Epithelial cell of proximal tubule (primary cell): ENCODE measurements at places on chromosomes 4 and X.

- no peak for DNase-seq
Measured at GRCh38 chr4:5018096-5018495, 1.2 kb downstream of the CYTL1 start.

DNA sequence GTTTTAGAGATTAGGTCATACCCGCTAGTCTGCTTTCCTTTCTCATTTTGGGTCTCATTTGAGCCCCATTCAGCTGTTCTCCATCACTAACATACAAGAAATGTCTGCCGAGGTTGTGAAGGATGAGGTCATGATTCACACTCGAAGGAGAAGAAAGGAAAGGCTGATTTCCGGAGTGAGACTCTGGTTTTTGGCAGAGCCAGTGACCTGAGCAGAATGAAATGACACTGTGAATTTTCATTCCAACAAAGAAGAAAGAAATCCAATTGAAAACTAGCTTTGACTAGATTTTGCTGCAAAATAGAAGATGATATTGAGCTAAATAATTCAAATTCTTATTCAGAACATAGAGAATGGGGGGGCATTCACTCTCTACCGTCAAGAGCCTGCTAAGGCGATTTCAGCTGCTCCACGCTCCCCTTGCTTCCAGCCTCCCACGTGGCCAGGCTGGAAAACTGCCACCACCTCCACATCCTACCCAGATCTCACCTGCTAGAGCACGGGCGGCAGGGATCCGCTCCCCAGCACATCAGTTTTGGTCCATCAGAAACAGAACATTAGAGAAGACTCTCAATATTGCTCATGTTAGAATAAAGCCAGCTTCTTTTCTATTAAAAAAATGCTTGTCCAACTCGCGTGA lies 39.0 kb downstream of the F11 start:
- DNase-seq: no peak

- DNase-seq: no peak
Measured at GRCh38 chr4:138865765-138866164, 149.8 kb upstream of the NOCT start.

- DNase-seq: no peak
Measured at GRCh38 chrX:130120321-130120731, 10.0 kb upstream of the ELF4 start.

DNA sequence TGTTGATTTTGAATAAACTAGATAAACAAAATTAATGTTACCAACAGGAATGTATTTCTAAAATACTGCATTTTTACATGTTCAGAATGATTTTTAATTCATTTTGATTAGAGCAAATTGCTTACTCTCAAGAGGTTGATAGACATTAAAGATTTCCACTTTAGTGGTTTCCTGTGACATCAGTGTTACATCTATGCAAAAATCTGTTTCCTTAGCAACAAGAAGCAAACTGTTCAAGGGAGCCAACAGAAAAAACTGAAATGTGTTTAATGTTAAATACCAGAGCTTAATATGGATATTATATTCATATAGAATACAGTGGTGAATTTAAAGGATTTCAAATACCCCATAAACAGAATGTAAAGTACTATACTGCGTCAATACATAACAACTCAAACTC lies 277.8 kb downstream of the GABRG1 start:
- no peak for DNase-seq

- DNase-seq: peak; percentile 20
Measured at GRCh38 chr4:39406763-39407583, at the start of gene KLB. KLB (plus strand) TSS chr4:39406930; CDS start chr4:39406950, 20 bp downstream.

DNA sequence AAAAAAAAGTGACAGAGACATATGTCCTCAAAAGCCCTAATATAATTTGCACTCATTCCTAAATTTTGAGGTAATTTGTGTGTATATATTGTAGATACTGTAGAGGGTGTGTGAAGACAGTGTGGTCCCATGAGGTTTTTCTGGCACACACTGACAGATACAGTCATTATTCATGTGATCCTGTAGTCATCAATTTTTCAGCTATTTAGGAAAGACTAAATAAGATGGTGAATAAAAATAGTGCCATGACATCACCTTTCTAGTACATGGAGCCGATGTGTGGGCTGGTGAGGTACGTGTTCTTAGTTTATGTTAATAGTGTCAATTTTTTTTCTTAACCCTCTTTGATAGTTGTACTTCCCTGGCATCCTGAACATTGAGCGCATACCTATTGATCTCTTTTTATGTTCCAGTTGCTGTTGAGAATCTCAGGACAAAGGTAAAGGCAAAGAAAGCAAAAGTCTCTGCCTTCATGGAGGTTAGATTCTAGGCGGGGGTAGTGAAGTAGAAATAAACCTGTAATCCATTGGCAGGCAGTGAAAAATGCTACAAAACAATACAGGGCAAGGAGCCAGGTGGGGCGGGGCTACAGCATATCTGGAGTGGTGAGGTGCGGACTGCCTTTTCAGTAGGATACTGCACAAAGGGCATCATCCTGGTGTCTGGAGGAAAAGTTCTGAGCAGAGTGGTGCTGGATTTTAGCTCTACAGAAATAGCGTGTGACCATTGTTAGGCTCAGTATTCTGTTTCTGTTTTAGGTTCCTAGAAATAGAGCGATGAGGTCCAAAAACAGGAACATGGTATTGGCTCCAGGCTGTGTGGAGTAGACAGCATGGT lies 93.8 kb downstream of the ARHGAP10 start:
- DNase-seq: no peak

DNA sequence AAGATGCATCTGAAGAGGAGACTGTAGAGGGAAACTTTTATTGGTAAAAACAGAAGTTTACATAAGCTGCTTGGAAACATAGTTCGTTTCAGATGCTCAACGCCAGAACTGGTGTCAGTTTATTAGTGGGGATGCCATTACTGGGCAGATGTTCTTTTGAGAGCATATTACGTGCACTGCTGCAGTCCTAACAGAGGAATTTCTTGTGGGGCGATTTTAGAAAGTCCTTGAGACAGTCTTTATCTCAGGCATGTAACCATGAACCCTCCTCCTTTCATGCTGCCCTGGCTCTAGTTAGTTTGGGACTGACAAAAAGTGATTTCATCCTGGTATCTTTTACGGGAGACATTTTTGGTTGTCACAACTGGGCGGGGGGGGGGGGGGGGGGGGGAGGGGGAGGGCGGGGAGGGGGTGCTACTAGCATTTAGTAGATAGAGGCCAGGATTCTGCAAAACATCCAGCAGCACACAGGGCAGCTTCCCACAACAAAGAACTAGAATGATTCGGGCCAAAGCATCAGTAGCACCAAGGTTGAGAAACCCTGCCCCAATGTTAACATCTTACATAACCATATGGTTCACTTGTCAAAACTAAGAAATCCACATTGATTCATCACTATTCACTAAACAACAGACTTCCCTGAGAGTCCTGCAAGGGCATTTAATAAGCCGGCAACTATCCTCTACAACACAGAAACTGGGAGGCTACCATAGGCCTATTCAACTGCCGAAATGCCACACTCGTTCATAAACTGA lies 118.6 kb upstream of the FTHL17 start:
- no peak for DNase-seq

DNA sequence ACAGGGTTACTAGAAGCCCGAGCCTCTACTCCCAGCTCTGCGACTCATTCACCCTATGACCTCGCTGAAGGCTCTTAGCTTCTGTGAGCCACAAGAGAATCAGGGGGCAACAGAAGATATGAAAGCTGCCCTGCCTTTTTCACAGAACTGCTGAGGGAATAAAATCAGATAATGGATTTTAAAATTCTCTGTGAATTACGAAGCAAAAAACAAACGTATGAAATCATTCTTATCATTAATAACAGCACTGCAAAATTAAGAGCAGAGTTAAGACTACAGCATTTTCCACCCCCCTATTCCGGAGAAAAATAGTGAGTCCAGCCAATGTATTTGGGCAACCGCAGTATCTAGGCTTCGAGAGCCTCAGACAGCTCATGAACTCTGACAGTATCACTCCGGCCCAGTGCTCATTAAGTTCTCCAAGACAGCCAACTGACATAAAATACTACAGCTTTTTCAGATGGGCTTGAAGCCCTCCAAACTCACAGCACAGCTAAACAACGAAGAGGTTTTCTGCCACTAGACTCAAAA lies 33.4 kb downstream of the AFAP1 start:
- DNase-seq: no peak

DNA sequence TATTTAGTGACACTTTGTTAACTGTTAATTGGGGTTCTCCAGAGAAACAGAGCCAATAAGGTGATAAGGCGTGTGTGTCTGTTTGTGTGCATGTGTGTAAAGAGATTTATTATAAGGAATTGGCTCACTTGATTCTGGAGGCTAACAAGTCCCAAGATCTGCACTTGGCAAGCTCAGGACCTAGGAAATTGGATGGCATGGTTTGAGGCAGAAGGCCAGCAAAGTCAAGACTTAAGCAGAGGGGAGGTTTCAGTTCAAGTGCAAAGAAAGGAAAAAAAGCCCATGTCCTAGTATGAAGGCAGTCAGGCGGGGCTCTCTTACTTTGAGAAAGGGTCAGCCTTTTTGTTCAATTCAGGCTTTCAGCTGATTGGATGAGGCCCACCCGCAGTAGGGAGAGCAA lies 314.1 kb downstream of the BMPR1B start:
- DNase-seq: no peak

- no peak for DNase-seq
Measured at GRCh38 chrX:149121206-149121920, 383.7 kb downstream of the IDS start.

GRCh38 chr4:2289311-2289954 lies 27.5 kb upstream of the MXD4 start:
- DNase-seq: no peak

- DNase-seq: peak; percentile 46
Measured at GRCh38 chrX:21638311-21638710, 19.8 kb downstream of the KLHL34 start.

- no peak for DNase-seq
Measured at GRCh38 chr4:39636531-39637184, 2.0 kb downstream of the SMIM14 start.

GRCh38 chr4:73505567-73505966 lies 24.0 kb downstream of the AFM start:
- no peak for DNase-seq

DNA sequence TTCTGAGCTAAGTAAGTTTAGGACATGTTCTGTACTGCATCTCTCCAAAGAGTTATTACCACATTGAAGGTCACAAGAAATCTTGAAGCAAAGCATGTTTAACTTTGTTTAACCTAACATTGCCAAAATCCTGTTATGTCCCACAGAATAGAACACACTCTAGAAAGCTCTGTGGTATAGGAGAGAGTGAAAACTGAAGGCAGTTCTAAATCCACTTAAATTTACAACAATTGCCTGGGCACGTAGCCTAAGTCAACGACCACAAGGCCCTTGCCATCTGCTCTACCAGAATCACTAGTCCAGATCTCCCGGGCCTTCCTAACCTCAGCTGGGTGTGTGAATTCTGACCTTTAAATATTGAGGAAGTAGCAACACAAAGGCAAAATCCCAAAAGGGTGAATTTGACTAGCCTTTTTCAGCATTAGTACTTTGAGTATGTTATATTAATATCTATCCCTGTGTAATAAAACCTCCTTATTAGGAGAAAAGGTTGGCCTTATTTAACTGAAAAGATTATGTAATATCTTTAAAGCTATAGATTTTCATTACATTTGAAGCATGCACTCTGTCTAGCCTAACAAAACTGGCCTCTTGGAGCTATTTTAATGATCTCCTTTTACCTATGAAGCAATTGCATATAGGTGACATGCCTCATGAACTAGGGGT lies 4.5 kb upstream of the MAML3 start:
- no peak for DNase-seq

GRCh38 chrX:7542587-7543380 lies 300.2 kb upstream of the VCX start:
- DNase-seq: no peak

DNA sequence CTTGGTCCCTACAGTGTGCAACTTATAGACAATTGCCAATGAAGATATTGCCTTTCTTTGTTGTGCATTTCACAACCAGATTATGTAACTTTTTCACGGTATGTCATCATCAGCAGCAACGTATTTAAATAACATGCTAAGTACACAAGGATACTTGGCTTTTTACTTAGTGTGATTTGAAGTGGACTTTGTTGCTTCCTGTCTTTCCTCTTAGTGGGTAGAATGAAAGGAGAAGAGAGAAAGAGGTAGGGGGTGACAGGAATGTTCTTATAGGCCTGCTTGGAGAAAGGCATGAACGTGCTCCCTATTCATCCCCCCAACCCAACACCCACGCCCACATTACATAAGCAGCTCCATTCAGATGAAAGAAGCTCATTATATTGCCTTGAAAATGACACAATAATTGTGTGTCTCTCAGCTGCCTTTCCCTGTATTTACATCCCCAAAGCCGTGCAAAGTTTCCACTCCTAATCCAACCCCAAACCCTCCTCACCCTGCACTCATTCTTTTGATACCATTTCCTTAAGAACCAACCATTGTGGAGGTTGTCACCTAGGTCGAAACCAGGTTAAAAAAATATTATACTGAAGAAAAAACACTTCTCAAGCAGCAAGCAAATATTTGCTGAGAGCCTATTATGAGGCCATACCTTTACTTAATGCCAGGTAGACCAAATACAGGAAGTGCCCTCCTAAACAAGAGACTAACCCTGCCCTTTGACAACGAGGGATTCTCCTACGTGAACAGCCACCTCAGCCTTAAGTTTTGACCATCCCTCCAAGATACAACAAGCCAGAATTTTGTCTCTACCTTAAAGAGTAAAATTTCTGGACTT lies 25.2 kb upstream of the GK start:
- no peak for DNase-seq

DNA sequence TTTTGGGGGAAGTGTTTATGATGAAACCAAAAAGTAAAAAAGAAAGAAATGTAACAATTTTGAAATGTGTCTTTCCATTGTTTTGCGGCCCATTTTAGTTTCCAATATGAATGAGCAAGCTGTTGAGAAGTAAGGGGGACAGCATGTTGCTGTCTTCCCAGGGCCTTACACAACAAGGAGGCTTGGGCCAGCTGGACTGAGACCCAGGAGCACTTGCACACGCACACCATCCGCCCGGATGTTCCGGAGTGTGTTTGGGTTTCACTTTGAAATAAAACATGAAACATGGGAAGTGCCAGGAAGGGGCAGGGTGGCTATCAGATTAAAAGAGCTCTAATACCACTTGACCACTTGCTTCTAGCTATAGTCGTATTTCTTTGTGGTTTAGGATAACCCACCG lies 144.4 kb downstream of the NHS start:
- no peak for DNase-seq

DNA sequence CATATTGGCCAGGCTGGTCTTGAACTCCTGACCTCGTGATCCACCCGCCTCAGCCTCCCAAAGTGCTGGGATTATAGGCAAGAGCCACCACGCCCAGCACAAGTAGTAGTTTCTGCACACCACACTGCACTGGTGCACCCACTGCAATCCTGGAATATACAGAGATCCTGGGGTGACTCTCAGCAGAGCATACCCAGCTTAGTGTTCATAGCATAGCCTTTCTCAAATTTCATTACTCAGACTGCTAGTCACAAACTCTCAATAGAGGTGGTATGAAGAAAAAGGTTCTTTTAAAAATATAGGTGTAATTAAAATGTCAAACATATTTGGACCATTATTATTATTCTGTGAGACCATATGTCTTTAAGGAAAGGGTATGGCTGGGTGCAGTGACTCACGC lies 6.2 kb upstream of the ARHGAP10 start:
- no peak for DNase-seq

GRCh38 chr4:40164459-40164858 lies 32.4 kb upstream of the RHOH start:
- DNase-seq: no peak
